Progenitor cell of endocrine pancreas (in vitro differentiated cells): ENCODE measurements at places on chromosomes 11 and 22. TPM values are rescaled to one million over a fixed set of nuclear protein-coding genes. Genes with fewer than 3 reads are reported as not detected.

DNA sequence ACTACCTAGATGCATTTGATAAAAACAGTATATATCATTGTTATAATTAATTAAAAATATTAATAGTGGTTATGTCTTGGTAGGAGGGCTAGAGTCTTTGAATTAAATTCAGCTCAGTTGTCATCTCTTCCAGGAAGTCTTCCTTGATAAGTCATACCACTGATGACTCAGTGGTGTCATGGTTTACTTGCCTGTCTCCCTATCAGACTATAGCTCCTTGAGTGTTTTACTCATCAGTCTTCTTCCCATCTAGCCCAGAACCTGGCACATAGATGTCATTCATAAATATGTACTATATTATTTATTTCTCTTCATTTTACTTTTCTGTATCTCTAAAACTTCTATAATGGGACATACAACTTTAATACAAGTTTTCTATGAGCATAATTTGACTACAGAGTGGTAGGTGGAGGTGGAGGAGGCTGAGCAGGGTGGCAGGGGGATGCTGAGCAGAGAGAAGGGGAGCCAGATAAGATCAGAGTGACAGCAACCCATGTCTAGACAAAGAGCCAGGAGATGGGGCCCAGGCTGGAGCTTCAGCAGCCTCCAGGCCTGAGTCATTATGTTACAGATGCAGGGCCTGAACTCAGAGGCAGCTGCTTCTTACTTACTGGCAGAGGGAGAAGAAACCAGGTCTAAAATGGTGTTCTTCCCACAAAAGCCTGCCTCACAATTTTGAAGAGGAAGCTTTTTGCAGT, 82.3 kb upstream of the PHOX2A start:
- H3K4me3 ChIP-seq, result no peak overlapping the region
- H3K4me1 ChIP-seq, result no peaks in the 10 kb centered on the region
- no peak for DNase-seq
- H3K36me3 ChIP-seq, result peaks cover 2% of the 10 kb centered on the region

Gene CNTF
- 3.9 and 4.3 TPM in 2 replicates for total RNA-seq

Gene XKR3
- total RNA-seq, result not detected in 2 replicates

- DNase-seq, result no peak
- no peaks in the 10 kb centered on the region for H3K27me3 ChIP-seq
- H3K36me3 ChIP-seq, result peaks cover 2% of the 10 kb centered on the region
- no peaks in the 10 kb centered on the region for H3K4me1 ChIP-seq
Observed at GRCh38 chr22:17096071-17096470, 11.3 kb downstream of the IL17RA start.

- no peak overlapping the region for H3K27ac ChIP-seq
- no peaks in the 10 kb centered on the region for H3K36me3 ChIP-seq
- no peak overlapping the region for H3K4me3 ChIP-seq
- no peaks in the 10 kb centered on the region for H3K4me1 ChIP-seq
Observed at GRCh38 chr11:128642571-128642970, 51.3 kb upstream of the FLI1 start.

DNA sequence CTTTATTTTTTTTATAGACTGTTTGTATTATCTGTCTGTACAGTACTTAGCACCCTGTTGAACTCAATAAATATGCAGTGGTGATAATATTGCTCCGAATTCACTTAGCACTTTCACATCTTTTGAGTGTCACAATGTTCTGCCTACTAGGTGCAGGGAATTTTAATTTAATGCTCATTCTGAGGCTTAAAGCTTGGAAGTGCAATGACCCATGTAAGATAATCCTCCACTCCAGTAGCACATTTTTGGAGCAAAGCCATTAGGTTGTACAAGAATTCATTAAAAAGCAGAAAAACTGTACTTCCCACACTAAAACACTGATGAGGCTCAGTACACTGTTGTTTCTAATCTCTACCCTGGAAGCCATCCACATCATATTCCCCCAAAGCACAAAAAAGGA, 255.3 kb upstream of the MTNR1B start:
- H3K36me3 ChIP-seq, result no peaks in the 10 kb centered on the region
- no peak for DNase-seq
- H3K4me1 ChIP-seq, result peaks cover 9% of the 10 kb centered on the region
- H3K4me3 ChIP-seq, result no peak overlapping the region
- H3K27me3 ChIP-seq, result peaks cover 3% of the 10 kb centered on the region

DNA sequence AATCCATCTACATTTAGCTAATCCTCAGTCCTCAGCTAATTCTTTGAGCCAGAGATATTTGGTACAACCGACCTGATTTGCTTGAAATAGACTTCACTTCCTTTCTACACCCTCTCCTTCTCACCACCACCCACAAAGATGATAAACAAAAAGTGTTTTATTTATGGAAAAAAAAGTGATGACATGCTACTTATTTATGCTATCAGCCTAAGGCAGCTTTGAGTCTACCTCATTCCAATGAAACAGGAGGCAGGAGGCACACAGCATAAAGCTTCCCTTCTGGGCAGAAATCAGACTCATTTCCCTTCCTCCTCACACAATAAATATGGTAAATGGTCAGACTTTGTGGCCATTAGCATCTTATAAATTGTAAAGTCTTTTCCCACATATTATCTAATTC, 325.7 kb downstream of the SOX6 start:
- no peaks in the 10 kb centered on the region for H3K36me3 ChIP-seq
- no peak overlapping the region for H3K4me3 ChIP-seq
- H3K27me3 ChIP-seq, result peaks cover 3% of the 10 kb centered on the region

- no peaks in the 10 kb centered on the region for H3K4me1 ChIP-seq
- H3K4me3 ChIP-seq, result no peak overlapping the region
- peaks cover 4% of the 10 kb centered on the region for H3K36me3 ChIP-seq
- no peaks in the 10 kb centered on the region for H3K27me3 ChIP-seq
Observed at GRCh38 chr11:33333816-33334215, 76.6 kb downstream of the HIPK3 start.

- DNase-seq, result no peak
- peaks cover 10% of the 10 kb centered on the region for H3K4me1 ChIP-seq
- H3K27ac ChIP-seq, result peak overlapping the region; percentile 33
- H3K27me3 ChIP-seq, result peaks cover 12% of the 10 kb centered on the region
Observed at GRCh38 chr11:124078591-124078990, 36.7 kb upstream of the VWA5A start.

GRCh38 chr11:18248561-18248960, at the start of gene SAA2:
SAA2 (minus strand) TSS chr11:18248668; CDS start chr11:18248011, 657 bp downstream.
- no peak within 1 kb of the TSS for H3K27ac ChIP-seq
- DNase-seq, result no peak
- H3K4me1 ChIP-seq, result no peaks in the 10 kb centered on the region
- H3K36me3 ChIP-seq, result no peaks in the 10 kb centered on the region

Gene DENND5A
- total RNA-seq, result 74.6 and 75.3 TPM in 2 replicates

DNA sequence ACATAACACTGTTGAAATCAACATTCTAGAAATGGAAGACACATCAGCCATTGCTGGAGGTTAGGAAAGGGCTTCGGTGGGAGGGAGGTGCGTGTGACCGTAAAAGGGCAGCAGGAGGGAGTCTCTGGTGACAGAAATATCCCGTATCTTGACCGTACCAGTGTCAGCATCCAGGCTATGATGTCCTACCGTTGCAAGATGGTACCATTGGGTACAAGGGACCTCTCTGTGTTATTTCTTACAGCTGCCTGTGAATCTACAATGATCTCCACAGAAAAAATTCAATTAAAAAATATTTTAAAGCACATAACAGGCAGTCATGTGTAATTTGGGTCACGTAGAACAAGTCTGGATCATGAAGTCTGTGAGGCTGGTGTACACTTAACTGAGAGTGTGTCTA, 27.4 kb upstream of the SEPTIN5 start:
- H3K27ac ChIP-seq, result no peak overlapping the region
- H3K36me3 ChIP-seq, result no peaks in the 10 kb centered on the region
- no peak for DNase-seq
- no peak overlapping the region for H3K4me3 ChIP-seq
- peaks cover 32% of the 10 kb centered on the region for H3K27me3 ChIP-seq

DNA sequence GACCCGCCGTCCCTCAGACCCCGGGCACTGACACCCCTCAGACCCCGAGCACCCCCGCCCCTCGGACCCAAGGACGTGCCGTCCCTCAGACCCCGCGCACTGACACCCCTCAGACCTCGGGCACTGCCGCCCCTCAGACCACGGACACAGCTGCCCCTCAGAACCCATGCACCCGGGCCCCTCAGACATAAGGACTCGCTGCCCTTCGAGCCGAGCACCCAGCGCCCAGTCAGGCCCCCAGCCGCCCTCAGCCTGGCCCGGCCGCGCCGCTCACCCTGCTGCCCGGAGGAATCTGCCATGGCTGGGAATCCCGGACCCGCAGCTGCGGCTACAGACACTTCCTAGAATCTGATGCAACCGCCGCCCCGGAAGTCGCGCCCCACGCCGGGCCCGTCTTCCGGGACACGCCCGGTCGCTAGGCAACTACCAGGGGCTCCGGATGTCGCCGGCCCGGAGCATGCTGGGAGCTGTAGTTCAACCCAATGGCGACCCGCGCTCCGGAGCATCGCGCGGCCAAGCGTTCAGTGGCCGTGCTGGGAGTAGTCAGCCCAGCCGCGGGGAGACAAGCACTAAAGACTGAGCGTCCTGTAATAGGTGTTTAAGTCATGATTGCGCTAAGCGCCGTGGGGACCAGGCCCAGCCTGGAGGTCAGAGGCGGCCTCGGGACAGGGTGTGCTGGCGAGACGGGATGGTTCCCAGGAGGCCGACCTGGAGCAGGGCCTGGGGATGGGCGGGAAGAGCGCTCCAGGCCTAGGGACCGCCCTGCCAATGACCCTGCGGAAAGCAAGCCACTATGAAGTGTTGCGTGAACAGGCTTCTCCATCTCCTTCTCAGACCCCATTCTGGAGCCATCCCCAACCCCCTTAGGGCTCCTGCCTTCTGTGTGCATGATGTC, at the start of gene CARS1:
TSS of gene CARS1 (minus strand) at position 355 of the 895 bp plus-strand sequence. CDS start at position 299, 56 bp downstream.
- peak within 1 kb of the TSS; percentile 92 for H3K4me3 ChIP-seq
- no peaks in the 10 kb centered on the region for H3K27me3 ChIP-seq
- peaks cover 5% of the 10 kb centered on the region for H3K36me3 ChIP-seq
- peak within 1 kb of the TSS; percentile 91 for H3K27ac ChIP-seq
- DNase-seq, result peak; percentile 82
- H3K4me1 ChIP-seq, result peaks cover 6% of the 10 kb centered on the region

Gene ANGPTL5
- not detected in 2 replicates for total RNA-seq

- H3K27ac ChIP-seq, result no peak overlapping the region
- no peak for DNase-seq
- no peak overlapping the region for H3K4me3 ChIP-seq
- H3K4me1 ChIP-seq, result no peaks in the 10 kb centered on the region
- H3K27me3 ChIP-seq, result no peaks in the 10 kb centered on the region
Observed at GRCh38 chr11:98545544-98546175, 475.1 kb upstream of the CNTN5 start.

- no peaks in the 10 kb centered on the region for H3K36me3 ChIP-seq
- no peak overlapping the region for H3K4me3 ChIP-seq
- H3K27me3 ChIP-seq, result peaks cover 37% of the 10 kb centered on the region
- DNase-seq, result no peak
- no peak overlapping the region for H3K27ac ChIP-seq
Observed at GRCh38 chr11:134712228-134713145, 300.4 kb upstream of the B3GAT1 start.

DNA sequence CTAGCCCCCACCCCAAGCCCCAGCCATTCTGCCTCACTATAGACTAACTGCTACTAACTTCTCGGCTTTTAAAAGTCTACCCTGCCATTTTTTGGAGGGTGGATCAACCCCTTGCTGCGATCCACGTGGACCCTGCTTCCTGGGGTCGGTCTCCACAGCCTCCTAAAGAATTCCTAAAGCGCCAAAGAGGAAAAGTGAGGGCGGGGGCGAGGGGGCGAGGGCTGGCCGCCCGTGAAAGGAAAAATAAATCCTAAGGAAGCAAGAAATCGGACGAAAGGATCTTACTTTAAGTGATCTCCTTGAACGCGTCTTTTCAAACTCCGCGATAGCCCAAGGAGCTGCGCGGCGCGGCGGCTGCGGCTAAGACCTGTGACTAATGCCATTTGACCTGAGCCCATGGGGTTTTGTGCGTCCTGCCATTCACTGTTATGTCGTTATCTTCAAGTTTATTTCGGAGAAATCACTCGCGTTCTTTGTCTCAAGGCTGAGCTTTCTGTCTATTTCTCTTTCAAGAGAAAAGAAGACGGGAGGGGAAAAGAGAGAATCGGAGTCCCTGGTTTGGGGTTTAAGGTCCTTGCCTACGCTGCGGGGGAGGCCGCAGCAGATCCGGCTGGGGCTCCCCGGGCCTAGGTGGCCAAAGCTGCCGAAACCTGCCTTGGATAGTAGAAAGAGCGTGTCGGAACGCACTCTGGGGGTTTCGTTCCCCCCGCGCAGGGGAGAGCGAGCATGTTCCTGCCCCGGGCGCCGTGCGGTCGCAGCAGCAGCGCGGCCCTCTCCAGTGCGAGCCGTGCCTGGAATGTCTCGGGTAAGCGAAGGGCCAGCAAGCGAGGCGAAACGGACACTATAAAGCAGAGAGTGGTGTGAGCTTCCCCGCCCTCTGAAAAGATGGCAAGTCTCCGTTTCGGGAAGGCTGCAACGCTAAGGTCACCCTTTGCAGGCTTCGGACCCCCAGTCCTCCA, 2.8 kb upstream of the DBX1 start:
- H3K4me1 ChIP-seq, result peaks cover 8% of the 10 kb centered on the region
- peak; percentile 35 for DNase-seq
- peak overlapping the region; percentile 10 for H3K4me3 ChIP-seq
- H3K27ac ChIP-seq, result no peak overlapping the region
- H3K27me3 ChIP-seq, result peaks cover 94% of the 10 kb centered on the region

Gene LYVE1
- not detected in 2 replicates for total RNA-seq

GRCh38 chr22:42945027-42945426, 69.9 kb downstream of the PACSIN2 start:
- DNase-seq, result no peak
- H3K36me3 ChIP-seq, result peaks cover 3% of the 10 kb centered on the region
- no peaks in the 10 kb centered on the region for H3K27me3 ChIP-seq
- peak overlapping the region; percentile 32 for H3K27ac ChIP-seq
- H3K4me3 ChIP-seq, result no peak overlapping the region

Gene OR2AG2
- 0.48 and 1.0 TPM in 2 replicates for total RNA-seq

Gene RIMBP3C
- total RNA-seq, result 1.2 TPM in 1 of 2 replicates, not detected in the other

DNA sequence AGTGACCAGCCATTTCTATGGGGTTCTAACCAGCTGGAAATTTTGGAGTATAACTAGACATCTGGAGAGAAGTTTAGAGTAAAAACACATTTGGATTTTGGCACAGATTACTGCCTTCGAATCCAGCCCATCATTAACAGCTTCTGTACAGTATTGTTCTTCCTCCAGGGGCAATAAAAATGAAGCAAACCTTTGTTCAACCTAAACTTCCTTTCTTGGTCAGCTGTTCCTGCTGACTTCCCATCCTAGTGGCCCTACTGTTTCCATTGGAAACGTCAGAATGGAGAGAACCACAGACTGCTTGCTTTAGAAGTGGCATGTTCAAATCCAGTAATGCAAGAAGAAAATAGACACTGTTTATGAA, 203.7 kb upstream of the MTMR2 start:
- DNase-seq, result no peak
- no peak overlapping the region for H3K4me3 ChIP-seq
- no peak overlapping the region for H3K27ac ChIP-seq
- peaks cover 14% of the 10 kb centered on the region for H3K4me1 ChIP-seq
- H3K36me3 ChIP-seq, result no peaks in the 10 kb centered on the region

GRCh38 chr22:17811119-17811518, 36.9 kb upstream of the BID start:
- no peak for DNase-seq
- H3K27ac ChIP-seq, result peak overlapping the region; percentile 31
- no peaks in the 10 kb centered on the region for H3K27me3 ChIP-seq
- no peak overlapping the region for H3K4me3 ChIP-seq
- H3K4me1 ChIP-seq, result peaks cover 4% of the 10 kb centered on the region

Gene MMP8
- total RNA-seq, result not detected in 2 replicates

GRCh38 chr11:129790106-129790505, 25.5 kb upstream of the TMEM45B start:
- H3K27me3 ChIP-seq, result peaks cover 4% of the 10 kb centered on the region
- no peak for DNase-seq
- no peaks in the 10 kb centered on the region for H3K36me3 ChIP-seq
- peaks cover 2% of the 10 kb centered on the region for H3K4me1 ChIP-seq
- no peak overlapping the region for H3K4me3 ChIP-seq
- H3K27ac ChIP-seq, result no peak overlapping the region

GRCh38 chr22:32922186-32922585, 120.7 kb downstream of the TIMP3 start:
- peaks cover 8% of the 10 kb centered on the region for H3K27me3 ChIP-seq
- no peak for DNase-seq
- no peaks in the 10 kb centered on the region for H3K36me3 ChIP-seq
- peaks cover 3% of the 10 kb centered on the region for H3K4me1 ChIP-seq
- H3K4me3 ChIP-seq, result no peak overlapping the region
